AG09319 (cell line): ENCODE measurements at places on chromosomes 7 and 10.

GRCh38 chr7:40527723-40528122 lies 392.9 kb downstream of the SUGCT start:
- no peak for DNase-seq

DNA sequence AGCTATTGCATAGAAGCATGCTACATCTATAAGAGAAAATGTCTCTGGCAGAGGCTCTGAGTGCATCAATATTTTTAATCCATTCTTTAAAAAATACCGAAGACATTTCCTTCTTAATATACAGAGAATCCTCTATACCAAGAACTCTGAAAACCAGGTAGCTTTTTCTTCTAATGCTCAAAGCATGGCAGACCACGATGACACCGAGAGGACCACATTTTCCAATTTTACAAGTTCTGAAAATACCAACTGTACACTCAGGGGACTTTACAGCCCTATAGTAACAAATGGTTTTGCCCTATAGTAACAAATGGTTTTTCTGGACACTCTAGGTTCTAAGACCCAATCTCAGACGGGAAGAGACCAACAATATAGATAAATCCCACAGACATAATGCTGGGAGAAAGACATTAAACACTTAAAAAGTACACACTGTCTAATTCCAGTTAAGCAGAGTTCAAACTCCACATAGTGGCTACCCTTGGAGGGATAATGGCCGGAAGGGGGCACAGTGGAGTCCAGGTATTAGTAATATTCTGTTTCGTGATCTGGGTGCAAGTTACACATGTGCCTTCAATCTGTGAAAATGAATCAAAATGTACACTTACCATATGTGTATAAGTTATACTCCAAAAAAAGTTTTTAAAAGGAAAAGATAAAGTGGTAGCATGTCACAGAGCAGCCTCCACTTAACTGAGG lies 26.2 kb downstream of the CCDC6 start:
- no peak for DNase-seq

- no peak for DNase-seq
Observed at GRCh38 chr7:145488816-145489215, 627.8 kb upstream of the CNTNAP2 start.

DNA sequence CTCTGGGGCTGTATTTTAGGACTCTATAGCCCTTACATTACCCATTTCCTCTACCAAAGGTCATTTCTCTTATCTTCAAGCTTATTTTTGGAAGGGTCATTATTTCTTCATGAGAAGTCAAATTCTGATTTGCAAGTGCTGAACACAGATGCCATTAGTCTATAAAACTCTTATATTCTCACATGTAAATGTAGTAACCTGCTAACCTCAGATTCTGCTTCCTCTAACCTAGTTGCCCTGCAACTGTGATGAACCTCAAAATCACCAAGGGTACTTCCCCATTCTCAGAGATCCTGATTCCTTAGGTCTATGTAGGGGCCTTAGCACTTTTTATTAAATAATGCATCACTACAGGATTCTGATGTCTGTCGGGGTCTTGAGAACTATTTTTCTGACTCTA lies 6.3 kb downstream of the FAS start:
- no peak for DNase-seq

DNA sequence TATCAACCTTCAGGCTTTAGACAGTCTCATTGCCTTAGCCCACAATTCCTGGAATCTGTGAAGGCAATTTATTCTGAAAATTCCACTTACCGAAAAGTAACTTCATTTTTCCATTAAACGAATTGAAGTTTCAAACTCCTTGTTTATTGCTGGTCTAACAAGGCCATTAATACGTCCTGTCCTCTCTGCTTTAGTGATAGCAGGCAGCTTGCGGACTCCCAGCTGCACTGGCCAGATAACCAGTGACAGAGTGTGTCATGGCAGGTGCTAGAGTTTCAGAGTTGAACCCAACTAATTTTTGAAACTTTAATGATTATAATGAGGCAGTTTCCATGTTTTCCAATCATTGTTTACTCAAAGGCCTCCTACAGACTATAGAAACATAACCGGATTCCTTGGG lies 31.1 kb downstream of the LOXL4 start:
- no peak for DNase-seq

GRCh38 chr10:71070741-71071140 lies 141.6 kb upstream of the UNC5B start:
- DNase-seq, result no peak

GRCh38 chr7:28592861-28593260 lies 180.5 kb downstream of the CREB5 start:
- no peak for DNase-seq

- DNase-seq, result no peak
Observed at GRCh38 chr10:51121861-51122260, 47.6 kb downstream of the PRKG1 start.

DNA sequence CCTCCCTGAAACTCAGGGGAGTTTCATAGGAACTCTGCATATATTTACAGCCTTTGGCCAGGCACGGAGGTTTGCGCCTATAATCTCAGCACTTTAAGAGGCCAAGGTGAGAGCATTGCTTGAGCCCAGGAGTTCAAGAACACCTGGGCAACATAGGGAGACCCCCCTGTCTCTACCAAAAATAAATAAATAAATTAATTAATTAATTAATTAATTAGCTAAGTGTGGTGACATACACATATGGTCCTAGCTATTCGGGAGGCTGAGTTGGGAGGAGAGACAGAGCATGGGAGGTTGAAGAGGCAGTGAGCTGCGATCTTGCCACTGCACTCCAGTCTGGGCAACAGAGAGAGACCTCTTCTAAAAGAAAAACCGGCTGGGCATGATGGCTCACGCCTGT lies 9.4 kb upstream of the LEP start:
- no peak for DNase-seq

DNA sequence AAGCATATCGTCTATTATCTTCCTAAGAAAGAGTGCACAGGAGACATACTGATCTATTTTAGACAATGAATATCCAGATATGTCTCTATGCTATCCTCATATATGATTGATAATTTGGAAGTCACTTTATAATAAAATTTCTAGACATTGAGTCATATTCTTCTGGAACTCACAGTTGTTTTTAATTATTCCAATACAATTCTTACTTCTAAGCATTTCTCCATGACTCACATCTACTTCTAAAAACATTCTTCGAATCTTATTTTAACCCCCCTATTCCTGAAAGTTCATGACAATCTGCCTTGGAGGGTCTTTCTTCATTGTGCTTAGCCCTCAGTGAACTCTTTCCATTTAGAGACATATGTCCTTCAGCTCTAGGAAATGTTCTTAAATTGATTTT lies 368.1 kb downstream of the MDFIC start:
- DNase-seq, result no peak

DNA sequence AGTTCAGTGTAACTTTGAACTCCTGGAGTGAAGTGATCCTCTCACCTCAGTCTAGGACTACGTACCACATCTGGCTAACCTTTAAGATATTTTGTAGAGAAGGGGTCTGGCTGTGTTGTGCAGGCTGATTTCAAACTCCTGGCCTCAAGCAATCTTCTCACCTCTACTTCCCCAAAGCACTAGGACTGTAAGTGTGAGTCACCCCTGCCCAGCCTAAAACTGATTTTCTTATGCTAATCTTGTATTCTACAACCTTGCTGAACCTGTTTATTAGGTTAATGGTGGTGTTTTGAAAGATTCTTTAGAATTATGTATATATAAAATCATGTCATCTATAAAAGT lies 58.0 kb downstream of the LCOR start:
- no peak for DNase-seq

GRCh38 chr10:114323023-114323422 lies 81.3 kb downstream of the AFAP1L2 start:
- no peak for DNase-seq

DNA sequence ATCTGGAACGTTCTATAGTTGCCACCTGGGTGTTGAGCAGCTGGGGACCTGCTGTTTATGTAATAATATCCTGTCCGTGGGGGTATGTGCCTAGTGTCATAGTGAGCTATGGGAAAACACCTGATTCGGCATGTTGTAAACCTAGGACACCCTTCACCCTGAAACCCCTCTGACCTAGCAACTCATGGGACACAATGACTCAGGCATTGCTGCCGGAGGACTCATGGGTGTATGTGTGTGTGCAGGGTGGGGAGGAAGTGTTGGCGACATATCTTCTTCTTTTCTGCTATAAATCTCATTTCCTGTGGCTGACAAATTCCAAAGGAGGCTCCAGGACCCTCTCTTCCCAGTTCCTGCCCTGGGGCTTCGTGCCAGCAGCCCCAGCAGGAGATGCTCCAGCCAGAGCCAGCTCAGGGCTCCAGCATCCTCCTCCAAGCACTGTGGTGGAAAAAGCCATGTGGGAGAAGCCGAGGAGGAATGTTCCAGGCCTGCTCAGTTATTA lies 77.0 kb upstream of the PODXL start:
- DNase-seq, result no peak

DNA sequence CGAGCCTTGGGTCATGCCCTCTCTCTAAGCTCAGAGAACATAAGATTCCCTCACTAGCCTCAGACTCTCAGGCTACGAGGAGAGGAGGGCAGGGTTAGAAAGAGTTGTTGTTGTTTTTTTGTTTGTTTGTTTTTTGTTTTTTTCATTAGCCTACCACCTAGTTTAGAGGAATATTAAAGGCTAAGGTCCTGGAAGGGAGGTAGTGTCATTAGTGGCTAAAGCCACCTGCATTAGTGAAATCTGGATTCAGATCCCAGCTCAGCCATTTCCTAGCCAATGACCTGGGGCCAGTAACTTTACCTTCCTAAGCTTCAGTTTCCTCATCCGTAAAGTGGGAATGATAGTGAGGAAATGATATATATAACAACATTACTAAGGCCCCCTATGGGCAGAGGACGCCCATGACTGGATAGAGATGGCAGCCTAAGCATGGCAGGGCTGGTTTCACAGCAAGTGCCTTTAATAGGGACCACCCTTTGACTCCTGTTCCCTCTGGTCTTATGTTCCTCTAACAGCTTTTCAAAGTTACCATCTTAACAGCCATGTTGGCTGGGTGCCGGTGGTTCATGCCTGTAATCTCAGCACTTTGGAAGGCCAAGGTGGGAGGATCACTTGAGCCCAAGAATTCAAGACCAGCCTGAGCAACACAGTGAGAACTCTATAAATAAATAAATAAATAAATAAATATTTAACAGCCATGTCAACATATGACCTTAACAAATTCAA lies 5.1 kb downstream of the DDIT4 start:
- no peak for DNase-seq
